Activated T-helper 1 cell treated with anti-CD3 and anti-CD28 coated beads, Interleukin-2, amount 50 U/mL, for 16 hours (primary cell): ENCODE measurements at places on chromosomes 11 and 22.

DNA sequence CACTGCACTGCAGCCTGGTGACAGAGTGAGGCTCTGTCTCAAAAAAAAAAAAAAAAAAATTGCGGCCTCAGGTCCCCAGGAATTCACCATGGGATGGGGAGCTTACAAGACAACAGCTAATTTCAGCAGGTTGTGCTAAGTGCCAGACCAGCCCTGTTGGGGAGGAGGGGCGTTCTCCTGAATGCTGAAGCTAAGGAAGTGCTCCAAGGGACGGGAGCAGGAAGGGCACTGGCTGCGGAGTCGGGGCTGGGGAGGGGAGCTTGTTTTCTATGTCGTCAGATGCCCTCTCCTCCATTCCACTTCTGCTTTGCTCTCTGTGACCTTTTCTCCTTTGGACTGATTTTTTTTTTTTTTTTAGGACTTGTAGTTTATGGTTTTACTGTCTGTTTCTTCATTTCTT, 4.5 kb downstream of the ADAMTS15 start:
- no peak for DNase-seq

DNA sequence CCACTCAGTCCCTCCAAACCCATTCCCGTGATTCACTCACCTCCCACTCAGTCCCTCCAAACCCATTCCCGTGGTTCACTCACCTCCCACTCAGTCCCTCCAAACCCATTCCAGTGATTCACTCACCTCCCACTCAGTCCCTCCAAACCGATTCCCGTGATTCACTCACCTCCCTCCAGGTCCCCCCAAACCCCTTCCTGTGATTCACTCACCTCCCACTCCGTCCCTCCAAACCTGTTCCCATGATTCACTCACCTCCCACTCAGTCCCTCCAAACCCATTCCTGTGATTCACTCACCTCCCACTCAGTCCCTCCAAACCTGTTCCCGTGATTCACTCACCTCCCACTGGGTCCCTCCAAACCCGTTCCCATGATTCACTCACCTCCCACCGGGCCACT, 639.6 kb downstream of the BRD1 start:
- no peak for DNase-seq

DNA sequence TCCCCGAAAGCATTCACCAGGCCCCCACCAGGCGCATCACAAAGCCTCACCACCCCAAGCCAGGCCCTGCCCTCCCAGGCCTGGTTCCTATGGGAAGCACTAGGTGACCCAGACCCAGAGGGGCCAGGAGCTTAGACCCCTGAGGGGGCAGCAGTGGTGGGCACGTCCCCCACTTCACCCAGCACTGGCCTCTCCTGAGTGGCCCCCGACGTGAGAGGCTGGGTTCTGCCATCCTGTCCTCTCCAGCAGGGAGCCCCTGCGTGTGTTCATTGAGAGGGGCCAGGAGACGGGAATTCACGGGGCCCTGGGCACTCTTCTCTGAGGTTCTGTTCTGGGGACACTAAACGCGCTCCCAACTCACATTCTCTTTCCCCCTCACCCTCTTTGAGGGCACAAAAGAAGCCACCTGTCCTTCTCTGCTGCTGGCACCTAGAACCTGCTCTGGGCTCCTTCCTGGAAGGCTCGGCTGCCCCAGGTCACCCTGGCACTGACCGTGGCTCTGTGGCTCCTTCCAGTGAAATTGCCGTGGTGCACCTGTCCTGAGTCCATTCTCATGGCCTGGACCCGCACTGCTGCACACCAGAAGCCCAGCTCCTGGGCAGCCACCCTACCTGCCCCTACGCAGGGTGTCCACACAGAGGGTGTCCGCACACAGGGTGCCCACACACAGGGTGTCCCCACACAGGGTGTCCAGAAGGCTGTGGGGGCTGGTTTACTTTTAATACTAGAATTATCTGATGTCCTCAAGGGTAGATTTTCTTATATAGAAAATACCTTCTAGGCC, 12.2 kb downstream of the PTDSS2 start:
- DNase-seq, result no peak

- no peak for DNase-seq
Measured at GRCh38 chr22:47443836-47444745, 681.6 kb downstream of the TBC1D22A start.

GRCh38 chr11:3833449-3833848, 7.3 kb downstream of the RHOG start:
- no peak for DNase-seq

GRCh38 chr11:75031771-75032549, 43.2 kb downstream of the NEU3 start:
- peak; percentile 39 for DNase-seq

- no peak for DNase-seq
Measured at GRCh38 chr11:117808784-117809183, 11.8 kb upstream of the DSCAML1 start.

DNA sequence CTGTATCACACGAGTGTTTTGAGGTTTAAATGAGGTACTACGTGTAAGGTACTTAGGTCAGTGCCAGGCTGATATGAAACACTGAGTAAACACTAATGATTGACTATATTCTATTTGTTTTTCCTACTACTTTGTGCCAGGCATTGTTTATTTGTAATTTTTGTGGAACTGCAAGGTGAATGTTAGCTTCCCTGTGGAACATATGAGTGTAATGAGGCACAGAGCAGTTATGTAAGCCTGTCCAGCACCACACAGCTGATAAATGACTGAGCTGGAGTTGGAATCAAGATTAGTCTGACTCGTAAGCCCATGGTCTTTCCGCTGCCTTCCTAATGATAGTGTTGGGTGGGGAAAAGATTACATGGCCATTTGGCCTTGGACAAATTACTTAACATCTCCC, 5.9 kb downstream of the SLC37A2 start:
- DNase-seq, result no peak

DNA sequence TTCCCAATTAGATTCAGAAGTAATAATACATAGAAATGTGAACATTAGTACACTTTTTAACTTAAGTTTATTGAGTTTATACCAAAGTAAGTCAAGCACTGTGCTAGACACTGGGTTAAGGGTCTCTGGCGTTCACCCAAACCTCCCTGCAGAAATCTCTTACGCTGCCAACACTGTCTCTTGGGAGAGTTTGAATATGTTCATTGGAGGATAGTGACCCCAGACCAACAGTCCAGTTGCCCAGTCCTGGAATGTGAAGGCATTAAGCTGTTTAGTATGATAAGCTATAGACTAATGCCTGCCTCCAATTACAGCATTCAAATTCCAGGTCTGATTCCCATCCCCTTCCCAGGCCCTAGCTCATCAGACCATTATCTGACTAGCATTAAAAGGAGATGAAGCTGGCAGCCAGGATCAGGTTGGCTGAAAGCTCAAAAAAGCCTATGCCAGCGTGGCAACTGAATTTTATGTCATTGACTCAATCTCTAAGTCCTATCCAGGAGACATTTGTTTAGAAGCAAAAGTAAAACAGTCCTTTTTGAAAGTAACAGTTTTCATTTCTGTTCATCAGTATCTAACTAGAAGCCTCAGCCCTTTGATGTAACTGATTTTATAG, 77.8 kb downstream of the SFI1 start:
- no peak for DNase-seq

- no peak for DNase-seq
Measured at GRCh38 chr11:126739499-126740145, 260.9 kb downstream of the KIRREL3 start.

GRCh38 chr11:131870305-131870704, 499.9 kb downstream of the NTM start:
- DNase-seq, result no peak

DNA sequence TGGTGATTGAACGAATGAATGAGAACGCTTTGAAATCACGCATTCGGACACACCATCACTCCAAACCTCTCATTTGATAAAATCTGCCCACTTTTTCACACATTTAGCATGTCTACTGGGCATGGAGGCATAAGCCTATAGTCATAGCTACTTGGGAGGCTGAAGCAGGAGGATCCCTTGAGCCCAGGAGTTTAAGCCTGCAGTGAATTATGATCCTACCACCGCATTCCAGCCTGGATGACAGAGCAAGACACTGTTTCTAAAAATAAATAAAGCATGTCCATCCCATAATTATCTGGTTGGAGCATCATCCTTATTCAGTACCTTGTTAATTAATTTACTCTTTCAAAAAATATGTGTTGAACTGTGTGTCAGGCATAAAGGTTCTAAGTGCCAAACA, 3.3 kb upstream of the PICALM start:
- no peak for DNase-seq

- DNase-seq, result no peak
Measured at GRCh38 chr11:17432002-17432401, 43.5 kb upstream of the KCNJ11 start.

DNA sequence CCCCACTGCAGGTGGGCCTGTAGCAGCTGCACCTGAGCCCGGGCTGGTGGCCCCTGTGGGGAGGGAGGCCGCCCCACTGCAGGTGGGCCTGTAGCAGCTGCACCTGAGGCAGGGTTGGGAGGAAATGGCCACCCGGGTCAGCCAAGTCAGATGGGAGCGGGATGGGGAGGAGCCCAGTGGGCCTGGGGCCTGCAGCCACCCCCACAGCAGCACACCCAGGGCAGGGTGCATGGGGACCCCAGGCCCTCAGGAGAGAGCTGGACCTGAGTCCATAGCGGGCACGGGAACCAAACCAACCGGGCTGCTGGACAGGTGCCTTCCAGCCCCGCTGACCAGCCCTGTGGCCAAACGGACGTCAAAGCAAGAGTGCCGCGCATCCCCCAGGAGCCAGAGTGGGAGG, 61.7 kb downstream of the BRD1 start:
- no peak for DNase-seq

GRCh38 chr11:130528298-130529261, 80.1 kb downstream of the ADAMTS15 start:
- no peak for DNase-seq

DNA sequence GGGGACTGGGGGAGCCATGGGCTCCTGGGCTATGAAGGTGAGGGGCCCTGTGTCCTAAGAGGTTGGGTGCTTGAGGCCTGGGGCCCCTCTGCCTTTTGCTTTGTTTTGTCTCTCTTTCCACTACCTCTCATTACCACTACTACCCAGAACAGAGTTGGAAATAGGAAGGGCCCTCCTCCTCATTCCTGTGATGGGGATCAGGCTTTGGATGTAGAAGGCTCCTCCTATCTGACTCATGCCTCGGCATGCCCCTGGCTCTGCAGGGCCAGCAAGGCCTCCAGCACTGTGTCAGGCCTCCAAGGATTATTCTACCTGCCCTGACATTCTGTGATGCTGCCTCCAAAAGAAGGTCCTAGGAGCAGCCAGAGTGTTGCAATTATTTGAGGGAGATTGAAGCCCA, 766 bp downstream of the IZUMO1R start:
- DNase-seq, result no peak

GRCh38 chr11:111639226-111639925, 37.1 kb downstream of the SIK2 start:
- DNase-seq, result no peak

- no peak for DNase-seq
Measured at GRCh38 chr22:32775957-32776356, 25.5 kb upstream of the TIMP3 start.

DNA sequence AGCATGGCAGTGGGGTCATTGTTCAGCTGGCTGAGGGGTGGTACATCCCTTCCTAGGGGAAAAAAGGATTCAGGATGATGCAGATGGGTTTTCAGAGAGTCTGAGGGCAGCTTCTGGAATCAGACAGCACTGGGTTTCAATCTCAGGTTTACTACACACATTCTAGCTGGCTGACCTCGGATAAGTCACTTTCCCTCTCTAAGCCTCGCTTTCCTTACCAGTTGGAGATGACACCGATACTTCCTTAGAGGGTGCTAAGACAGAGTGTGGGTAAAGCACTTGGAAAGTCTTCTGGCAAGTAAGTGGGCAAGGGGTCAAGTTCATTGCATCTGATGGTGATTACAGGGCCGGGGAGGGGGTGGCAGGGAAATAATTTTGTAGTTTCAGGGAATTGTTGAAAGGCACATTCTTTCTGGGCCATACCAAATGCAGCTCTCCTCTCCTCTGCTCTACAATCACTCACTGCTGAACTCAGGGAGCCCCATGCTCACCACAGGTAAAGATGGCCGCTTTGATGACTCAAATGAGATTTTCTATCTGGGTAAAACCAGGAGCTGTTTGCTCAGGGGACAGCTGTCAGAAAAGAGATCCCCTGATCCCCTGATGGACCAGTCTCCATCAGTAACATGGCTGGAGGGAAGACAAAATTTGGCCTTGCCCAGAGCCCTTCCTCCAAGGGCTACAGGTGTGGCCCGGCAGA, 6.5 kb upstream of the MIAT start:
- no peak for DNase-seq

DNA sequence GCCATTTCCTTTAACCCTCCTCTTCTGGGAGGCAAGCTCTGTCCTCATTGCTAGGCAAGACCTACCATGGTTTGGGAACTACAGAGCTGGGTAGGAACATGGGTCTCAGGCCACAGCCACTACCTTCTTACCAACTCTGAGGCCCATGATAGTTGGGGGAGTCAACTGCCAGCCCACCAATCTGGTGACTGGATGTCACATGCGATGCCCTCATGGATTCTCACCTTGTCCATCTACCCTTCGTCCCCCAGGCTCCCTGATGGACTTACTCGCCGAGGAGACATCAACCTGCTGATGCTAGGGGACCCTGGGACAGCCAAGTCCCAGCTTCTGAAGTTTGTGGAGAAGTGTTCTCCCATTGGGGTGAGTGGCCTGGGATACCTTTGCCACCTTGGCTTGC, 13.7 kb downstream of the MCM5 start:
- DNase-seq, result no peak

DNA sequence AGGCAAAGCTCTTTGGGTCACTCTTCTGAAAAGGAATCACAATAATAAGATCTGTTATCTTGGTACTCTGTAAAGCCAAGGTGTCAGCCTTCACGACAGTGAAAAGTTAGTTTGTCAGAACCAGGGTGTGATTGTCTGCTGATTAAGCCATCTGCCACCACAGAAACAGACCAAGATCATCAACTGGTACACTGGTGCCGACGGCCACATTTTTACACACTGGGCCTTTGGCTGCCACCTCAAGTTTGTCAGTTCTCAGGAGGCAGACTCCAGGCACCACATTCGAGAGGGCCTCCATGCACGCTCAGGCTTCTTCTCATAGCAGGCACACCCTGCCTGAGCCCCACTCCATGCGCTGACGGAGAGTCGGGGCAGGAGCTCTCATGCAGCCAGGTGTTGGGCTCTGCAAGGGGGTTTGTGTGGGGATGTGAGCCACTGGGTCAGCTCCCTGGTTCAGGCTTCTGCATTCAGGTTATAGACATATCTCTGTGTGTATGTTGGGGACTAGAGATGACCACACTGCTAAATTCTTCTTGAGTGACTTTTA, 66.2 kb downstream of the KCNJ1 start:
- no peak for DNase-seq

GRCh38 chr22:43005106-43005505, 9.8 kb downstream of the PACSIN2 start:
- no peak for DNase-seq

- DNase-seq, result no peak
Measured at GRCh38 chr11:95863486-95864140, 60.3 kb downstream of the MTMR2 start.

DNA sequence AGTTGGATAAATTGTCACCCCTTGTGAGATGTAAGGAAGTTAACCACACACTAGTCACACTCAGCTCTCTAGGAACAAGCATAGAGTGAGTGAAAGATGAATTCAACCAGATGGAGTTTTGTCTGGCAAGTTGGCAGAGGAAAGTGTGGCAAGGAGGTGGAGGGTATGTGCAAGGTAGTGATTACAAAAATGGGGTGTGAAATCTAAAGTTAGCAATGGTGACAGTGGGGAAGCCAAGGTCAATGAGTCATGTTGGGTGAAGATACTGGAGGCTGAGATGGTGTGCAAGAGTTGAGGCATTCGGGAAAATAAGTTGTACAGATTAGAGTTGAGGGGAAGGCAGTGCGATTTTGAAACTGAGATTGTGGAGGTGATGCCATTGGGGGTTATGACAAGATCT, 33.7 kb downstream of the MRGPRX2 start:
- DNase-seq, result no peak
